ENCODE measurements at places on chromosomes 7 and 10.

DNA sequence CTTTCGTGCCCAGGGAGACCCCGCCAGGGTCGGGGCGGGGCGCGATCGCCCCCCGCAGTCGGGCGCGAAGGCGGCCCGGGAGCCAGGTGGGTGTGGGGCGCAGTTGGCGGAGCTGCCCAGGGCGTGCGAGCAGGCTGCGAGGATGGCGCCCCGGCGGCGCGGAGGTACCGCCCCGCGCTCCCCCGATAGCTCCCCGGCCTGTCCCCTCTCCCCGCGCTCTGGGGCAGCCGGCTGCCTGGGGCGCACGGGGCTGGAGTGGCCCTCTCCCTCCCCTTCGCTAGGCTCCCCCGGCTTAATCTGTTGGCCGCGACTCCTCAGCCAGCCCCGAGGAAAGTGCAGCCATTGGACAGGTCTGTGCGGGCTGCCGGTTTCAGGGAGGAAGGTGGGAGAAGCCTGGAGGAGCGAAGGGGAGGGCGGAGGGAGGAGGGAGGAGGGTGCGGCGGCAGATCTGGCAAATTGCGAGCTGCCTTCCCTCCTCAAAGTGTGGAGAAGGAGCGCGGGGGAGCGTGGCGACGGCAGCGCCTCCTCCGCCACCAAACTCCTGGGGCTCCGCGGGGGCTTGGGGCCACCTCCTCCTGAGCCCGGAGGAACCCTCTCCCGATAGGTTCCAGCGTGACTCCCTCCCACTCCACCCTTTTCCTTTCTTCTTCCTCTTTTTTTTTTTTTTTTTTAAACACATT lies 361 bp upstream of the PLXDC2 start:
- DNase-seq: no peak

DNA sequence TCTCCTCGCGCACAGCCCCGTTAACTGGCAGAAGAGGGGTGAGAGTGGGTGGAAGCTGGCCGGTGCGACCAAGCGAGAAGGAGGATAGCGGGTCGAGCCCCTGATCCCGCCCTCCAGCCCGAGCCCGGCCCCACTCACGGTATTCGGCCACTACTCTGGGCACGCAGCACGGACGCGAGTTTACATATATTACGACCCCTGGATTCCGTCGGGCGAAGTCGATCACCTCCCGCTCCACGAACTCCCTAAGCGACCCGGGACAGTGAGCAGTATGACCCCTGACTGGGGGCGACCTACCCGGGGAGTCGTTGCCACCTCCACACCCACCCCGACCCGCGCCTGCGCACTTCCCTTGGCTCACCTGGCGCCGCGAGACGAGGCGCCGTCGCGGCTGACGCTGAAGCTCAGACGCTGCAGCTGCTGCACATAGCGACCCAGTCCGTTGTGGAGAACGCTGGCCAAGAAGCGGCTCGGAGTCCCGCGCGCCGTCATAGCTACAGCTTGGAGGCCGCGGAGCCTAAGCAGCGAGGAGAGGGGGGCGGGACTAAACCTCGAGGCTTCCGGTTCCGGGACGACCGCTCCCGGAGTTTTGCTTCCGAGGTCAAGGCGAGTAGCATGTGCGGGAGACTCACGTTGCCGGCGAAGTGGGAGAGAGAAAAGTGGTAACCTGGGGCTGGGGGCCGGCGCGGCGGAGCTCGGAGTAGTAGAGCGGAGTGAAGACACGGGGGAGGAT lies at the start of the genes MRPL43 and TWNK:
Gene MRPL43, minus strand, starts transcription at position 546 of the 733 bp plus-strand sequence. Its CDS starts 54 bp downstream, at position 492.
Gene TWNK, plus strand, starts transcription at position 592 of the 733 bp plus-strand sequence. CDS start 668 bp downstream, outside the sequence.
- DNase-seq: peak; percentile 81

DNA sequence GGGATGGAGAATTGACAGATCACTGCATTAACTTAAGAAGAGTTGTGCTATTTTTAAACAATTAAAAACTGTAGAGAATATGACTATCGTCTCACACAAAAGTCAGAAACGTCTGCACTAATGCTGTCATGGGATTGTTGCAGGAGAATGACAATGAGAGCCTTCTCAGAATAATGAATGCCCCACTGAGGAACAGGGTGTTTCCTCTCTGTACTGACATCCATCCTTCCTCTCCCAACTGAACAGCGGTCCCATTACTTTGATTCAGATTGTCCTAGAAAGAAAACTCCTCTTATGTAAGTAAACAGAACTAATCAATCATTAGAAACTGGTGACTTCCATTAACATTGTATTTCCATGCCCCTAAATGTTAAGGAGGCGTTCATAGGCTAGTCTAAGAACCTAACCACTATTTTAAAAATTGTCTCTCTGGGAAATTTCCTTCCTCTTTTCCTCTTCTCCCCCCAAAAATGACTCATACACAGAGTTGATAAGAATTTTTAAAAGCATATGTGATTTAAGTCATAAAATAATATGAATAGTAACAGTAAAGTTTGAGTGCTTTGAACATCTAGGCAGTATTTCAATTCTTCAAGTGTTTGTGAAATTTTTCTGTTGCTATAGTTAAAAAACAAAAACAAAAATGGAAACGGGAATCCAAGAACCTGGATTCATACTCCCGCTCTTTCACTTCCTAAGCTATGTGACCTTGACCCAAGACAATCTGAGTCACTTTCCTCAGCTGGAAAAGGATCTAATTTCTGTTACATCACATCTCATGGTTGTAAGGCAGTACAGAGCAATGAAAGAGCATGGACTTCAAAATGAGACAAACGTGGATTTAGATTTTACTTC lies 12.7 kb upstream of the MACC1 start:
- no peak for DNase-seq

GRCh38 chr10:93999401-93999851 lies 5.7 kb downstream of the PLCE1 start:
- no peak for DNase-seq

- DNase-seq: no peak
These were observed 69.3 kb upstream of the PRR15 start for GRCh38 chr7:29494350-29494749.

- DNase-seq: no peak
These were observed 590.3 kb upstream of the FOXK1 start for GRCh38 chr7:4091767-4092166.

GRCh38 chr7:94656925-94657731 lies 1.2 kb upstream of the SGCE start:
- DNase-seq: peak; percentile 25

DNA sequence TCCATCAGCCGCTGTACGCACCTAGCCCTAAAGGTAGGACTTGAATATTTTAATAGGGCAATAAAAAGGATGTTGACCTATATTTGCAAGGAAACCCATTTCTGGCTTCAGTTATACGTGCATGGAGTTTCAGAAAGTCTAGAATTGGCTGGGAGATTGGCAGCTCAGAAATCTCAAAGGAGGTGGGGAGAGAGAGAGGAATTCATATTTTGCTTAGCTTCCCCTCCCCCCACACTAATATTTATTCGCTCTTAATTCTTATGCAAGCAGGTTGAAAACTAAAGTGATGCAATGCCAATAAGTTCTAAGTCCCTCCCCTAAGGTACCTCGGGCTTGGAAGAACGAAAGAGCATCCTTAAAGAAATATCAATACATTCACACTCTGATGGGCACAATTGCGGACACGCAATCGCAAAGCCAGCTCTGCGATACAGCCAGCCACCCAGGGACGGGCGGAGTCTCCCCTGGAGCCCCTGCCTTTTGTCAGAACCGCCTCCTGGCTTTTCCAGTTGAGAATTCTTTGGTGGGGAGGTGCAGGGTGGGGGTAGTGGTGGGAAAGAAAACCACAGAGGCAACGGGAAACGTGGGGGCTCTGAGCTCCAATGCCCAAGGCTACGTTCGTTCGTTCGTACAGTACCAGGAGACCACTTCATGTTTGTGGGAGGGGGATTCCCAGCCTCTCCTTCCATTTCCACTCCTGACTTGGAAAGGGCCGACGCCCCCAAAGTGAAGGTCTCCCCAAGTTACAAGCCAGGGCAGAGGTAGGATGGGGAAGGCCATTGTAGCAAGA lies 1.3 kb downstream of the SHH start:
- no peak for DNase-seq

- DNase-seq: no peak
These were observed 30.2 kb downstream of the CHN2 start for GRCh38 chr7:29224726-29225125.

- peak; percentile 8 for DNase-seq
These were observed 150.1 kb upstream of the SHH start for GRCh38 chr7:155962191-155962967.

- DNase-seq: no peak
These were observed 10.6 kb downstream of the ZCCHC24 start for GRCh38 chr10:79434821-79435251.

DNA sequence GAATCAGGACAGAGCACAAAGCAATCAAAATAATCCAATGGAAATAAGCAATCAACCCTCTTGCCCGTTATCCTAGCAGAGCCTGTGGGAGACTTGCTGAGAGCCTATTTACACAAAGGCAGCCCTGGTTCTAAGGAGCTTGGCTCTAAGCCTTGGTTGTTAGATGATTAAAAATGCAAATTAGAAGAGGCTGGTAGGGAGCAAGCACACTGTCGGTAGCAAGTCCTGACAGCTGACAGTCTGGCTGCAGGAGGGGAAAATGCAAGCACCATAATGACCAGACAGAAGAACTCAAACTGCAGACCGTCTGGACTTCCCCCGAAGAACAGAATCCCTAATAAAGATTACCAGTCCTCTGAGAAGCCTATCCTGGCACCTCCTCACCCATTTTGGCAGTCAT lies 131.8 kb upstream of the CTTNBP2 start:
- no peak for DNase-seq

DNA sequence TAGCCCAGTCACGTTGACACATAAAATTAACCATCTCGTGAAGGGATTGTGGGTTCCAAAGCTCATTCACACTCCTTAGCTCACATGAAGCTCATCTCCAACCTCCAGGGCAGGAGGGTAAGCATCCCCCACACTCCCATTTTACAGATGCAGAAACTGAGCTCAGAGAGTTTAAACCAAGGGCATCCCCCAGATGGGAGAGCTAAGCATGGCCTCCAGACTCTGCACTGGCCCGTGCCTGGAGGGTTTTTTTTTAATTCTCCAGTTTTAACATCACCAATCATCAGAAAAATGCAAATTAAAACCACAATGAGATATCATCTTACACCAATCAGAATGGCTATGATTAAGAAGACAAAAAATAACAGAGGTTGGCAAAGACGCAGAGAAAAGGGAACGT lies 53.3 kb upstream of the TCF7L2 start:
- no peak for DNase-seq

DNA sequence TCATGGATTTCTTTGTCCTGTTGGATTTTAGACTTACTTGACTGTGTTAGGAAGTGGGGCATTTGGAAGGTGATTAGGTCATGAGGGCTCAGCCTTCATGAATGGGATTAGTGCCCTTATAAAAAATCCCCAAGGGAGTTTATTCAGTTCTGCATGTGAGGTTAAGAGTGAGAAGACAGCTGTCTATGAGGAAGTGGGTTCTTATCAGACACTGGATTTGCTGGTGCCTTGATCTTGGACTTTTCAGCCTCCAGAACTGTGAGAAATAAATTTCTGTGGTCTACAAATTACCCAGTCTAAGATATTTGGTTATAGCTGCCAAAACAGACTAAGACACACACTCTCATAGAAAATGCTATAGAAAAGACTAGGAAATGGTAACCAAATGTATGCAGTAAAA lies 724.7 kb upstream of the FZD8 start:
- DNase-seq: no peak

DNA sequence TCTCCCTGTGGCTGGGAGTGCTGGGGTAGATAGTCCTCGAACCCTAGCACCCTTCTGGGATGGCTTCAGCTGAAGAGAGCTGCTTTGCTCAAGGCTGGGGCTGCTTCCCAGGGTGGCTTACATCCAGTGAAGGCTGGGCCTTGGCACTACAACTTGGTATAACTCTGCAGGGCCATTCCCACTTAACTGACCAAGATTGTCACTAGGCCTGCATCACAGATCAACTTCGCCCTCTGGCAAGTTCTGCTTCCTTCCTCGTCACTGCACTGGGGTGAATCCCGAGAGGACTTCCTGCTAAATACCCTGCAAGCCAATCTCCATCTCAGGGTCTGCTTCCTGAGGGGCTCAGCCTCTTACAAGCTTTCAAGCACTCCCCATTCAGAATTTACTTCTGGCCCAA lies 195.2 kb downstream of the DOCK4 start:
- DNase-seq: no peak

- DNase-seq: no peak
These were observed 16.2 kb downstream of the CEP55 start for GRCh38 chr10:93512565-93512964.

- DNase-seq: no peak
These were observed 78.7 kb downstream of the TCF7L2 start for GRCh38 chr10:113028456-113029440.

DNA sequence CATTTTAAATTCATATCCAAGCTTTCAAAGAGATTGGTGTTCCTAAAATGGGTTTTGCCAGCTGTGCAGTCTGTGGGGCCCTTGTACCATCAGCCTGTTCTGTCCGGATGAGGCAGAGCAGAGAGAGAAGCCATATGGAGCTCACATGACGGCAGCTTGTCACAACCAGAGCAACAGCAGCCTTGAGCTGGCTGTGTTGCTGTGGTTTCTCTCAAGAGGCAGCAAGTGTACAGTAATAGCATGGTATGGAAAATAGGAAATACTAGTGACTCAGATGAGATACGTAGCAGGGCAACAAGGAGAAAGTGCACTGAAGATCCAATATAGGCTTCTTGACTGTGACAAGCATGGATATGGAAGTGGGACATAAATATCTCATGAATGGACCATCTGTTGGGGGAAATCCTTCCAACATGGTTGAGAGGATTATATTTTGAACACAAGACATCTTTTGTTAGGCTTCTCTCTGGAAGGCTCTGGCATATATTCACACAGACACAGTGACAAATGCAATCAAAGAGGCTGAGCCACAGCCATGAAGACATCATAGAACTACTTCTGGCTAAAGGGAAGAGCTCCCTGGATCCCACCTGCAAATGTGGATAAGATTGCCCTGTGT lies 251.0 kb upstream of the TAC1 start:
- DNase-seq: no peak

GRCh38 chr10:97774811-97775294 lies 3.1 kb upstream of the SFRP5 start:
- DNase-seq: no peak

GRCh38 chr10:98696516-98696915 lies 249.8 kb upstream of the HPS1 start:
- DNase-seq: no peak

All from CD4-positive, alpha-beta T cell treated with Interleukin-4 for 4 hours (primary cell).